ENCODE measurements at places on chromosomes 3 and 15. TPM values are rescaled to one million over a fixed set of nuclear protein-coding genes. Genes with fewer than 3 reads are reported as not detected.

The SLC22A14 gene
- not detected for total RNA-seq

The SETMAR gene
- 10.6 TPM for total RNA-seq

The KCNAB1 gene
- total RNA-seq = 0.08 TPM

The GPR176 gene
- not detected for total RNA-seq

The AHSG gene
- total RNA-seq = not detected

The DPH3 gene
- 20.5 TPM for total RNA-seq

The RAB43 gene
- 56.0 TPM for total RNA-seq

The EMC7 gene
- total RNA-seq = 58.4 TPM

The TGM5 gene
- 0.31 TPM for total RNA-seq

The XPC gene
- 31.6 TPM for total RNA-seq

The CTXN2 gene
- not detected for total RNA-seq

The SMAD6 gene
- 1.2 TPM for total RNA-seq

The CHDH gene
- total RNA-seq = 0.05 TPM

The CEP97 gene
- 26.2 TPM for total RNA-seq

The TPRG1 gene
- 0.86 TPM for total RNA-seq

The ACKR2 gene
- total RNA-seq = 2.8 TPM

The ERICH6 gene
- 0.60 TPM for total RNA-seq

The ALDH1A2 gene
- not detected for total RNA-seq

The GABRB3 gene
- total RNA-seq = 0.13 TPM

The RASL12 gene
- not detected for total RNA-seq

The ASB7 gene
- total RNA-seq = 17.7 TPM

The HTR3E gene
- not detected for total RNA-seq

The SMCO1 gene
- not detected for total RNA-seq

The PIK3CB gene
- 3.6 TPM for total RNA-seq

The MESD gene
- 27.0 TPM for total RNA-seq
